Daoy (cell line): ENCODE measurements at places on chromosomes 1 and 21. TPM values are rescaled to one million over a fixed set of nuclear protein-coding genes. Genes with fewer than 3 reads are reported as not detected.
A peak's percentile ranks its signal among the peaks of the same experiment; 100 is the strongest.

DNA sequence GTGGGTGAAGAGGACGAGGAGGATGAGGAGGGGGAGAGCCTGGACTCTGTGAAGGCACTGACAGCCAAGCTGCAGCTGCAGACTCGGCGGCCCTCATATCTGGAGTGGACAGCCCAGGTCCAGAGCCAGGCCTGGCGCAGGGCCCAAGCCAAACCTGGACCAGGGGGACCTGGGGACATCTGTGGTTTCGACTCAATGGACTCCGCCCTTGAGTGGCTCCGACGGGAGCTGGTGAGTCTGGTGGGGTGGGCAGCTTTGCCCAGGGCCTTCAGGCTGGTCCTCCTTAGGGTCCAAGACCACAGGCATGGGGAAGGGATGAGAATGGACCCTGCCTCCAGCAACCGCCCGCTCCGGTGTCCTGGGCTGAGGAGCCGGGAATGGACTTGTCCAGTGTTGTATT, 430 bp downstream of the FAM167B start:
- DNase-seq: no peak

DNA sequence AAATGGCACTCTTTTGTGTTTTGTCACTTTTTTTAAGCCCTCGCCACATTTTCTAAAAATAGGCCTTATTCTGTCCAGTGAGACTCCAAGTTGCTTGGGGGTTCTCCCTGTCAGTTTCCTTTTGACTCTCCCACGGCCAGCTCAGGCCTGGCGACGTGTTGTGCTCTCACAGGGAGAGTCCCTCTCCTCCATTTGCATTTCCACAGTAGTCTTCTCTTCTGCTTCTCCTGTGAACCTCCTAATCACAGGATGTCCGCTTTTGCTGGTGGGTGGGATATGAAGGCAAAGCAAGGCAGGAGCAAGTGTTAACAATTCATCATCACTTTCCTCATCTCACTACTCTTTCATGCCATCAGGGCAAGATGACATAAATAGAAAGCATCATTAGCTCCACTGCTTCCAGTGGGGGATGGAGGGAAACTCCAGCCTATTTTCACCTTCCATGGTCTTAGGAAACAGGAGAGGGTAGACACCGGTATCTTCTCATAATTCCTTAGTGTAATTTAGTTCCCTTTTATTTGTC, 99.8 kb downstream of the INTS7 start:
- DNase-seq: no peak

DNA sequence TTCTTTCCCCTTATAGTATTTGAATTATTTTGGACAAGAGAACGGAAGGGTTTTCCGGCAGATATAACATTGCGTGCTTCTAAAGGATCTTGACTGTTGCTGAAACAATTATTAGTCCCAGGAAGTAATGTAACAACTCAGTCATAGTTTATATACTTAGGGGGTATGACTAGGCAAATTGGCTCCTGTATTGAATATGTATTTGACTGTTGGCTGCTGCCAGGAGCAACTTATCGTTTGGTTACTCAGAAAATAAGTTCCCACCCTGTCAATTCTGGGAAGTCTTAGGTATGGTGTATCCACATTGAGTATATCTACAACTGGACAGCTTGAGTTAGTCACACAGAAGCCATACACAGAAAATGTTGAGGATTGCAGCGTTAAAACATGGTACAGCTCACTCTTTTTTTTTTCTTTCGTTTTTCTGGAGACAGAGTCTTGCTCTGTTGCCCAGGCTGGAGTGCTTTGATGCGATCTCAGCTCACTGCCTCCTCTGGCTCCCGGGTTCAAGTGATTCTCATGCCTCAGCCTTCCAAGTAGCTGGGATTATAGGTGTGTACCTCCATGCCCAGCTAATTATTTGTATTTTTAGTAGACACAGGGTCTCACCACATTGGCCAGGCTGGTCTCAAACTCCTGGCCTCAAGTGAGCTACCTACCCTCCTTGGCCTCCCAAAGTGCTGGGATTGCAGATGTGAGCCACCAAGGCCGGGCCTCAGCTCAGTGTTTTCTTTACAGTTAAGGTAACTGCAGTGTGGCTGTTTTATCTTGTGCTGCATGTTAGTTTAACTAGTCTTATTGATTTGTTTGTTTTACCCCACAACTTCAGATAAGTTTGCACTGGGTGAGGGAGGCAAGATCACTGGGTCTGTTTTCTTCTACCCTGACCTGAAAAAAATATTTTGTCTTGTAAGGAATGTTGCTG, 10.2 kb downstream of the SMAP2 start:
- DNase-seq: peak; percentile 36

DNA sequence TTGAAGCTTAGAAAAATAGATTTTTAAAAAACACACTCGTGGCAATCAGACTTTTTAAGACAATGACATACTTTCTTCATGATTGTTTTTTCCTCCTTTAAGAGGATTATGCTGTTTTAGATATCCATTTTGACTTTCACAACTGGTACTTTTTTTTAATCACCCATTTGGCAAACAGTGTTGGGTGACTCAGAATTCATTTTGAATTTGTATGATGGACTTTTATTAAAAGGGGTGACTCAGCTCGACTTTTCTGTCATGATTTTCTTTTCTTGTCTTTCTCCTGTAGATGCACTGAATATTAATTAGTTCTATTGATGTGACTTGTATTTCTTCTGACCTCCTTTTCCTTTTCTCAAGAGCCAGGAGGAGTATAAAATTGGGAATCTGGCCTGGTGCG, 44.7 kb downstream of the FMN2 start:
- no peak for DNase-seq

DNA sequence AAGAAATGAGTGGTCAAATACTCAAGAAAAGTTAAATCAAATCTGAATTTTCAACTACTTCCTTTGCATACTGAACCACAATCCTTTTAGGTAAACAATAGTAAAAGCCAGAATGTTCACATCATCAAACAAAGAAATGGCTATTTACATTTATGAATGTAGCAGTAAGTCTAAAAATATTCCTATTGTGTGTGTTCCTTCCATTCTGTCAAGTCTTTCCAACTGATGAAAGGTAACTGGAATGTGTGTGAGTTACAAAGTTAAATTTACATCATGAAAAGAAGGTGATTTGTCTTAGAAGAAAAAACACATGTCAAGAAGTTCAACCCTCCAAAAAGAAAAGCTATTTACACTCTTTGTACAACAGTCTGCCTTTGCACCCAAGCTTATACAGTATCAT, 203.1 kb downstream of the SIPA1L2 start:
- no peak for DNase-seq

GRCh38 chr1:71413441-71414175, 332.8 kb upstream of the ZRANB2 start:
- DNase-seq: no peak

The SYCP1 gene
- not detected in 2 replicates for total RNA-seq

The EPHX1 gene
- 4.6 and 8.8 TPM in 2 replicates for total RNA-seq

The WNT4 gene
- 0.29 TPM in 1 of 2 replicates, not detected in the other for total RNA-seq

The DNM3 gene
- 4.3 and 4.5 TPM in 2 replicates for total RNA-seq

The SLC45A1 gene
- 0.06 and 0.34 TPM in 2 replicates for total RNA-seq

The WNT3A gene
- not detected in 2 replicates for total RNA-seq
